ENCODE measurements at places on chromosomes 3 and 15. TPM values are rescaled to one million over a fixed set of nuclear protein-coding genes. Genes with fewer than 3 reads are reported as not detected.

The FSIP1 gene
- total RNA-seq, result 0.64 TPM

DNA sequence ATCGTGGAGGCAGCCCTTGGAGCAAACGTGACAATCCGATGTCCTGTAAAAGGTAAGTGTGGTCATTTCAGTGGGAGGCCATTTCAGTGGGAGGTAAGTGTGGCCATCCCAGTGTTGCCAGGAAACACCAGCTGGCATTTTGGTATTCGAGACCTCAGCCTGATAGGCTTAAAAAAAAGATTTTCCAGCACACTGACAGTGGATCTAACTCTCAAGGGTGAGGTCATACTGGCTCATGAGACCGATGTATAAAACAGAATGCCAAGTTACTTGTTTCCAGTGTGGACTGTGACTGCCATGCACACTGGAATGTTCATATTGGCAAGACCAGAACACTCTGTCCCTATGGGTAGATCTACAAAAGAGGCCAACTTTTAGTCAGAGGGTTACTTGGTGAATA lies 244.4 kb upstream of the GOLGA6L4 start:
- no peak for DNase-seq
- H3K4me1 ChIP-seq, result no peaks in the 10 kb centered on the region
- H3K36me3 ChIP-seq, result no peaks in the 10 kb centered on the region
- H3K4me3 ChIP-seq, result no peak overlapping the region
- H3K27ac ChIP-seq, result no peak overlapping the region

- H3K36me3 ChIP-seq, result no peaks in the 10 kb centered on the region
- no peaks in the 10 kb centered on the region for H3K4me1 ChIP-seq
- H3K27ac ChIP-seq, result no peak overlapping the region
- H3K27me3 ChIP-seq, result no peaks in the 10 kb centered on the region
These were observed 2.6 kb upstream of the GBE1 start for GRCh38 chr3:81764002-81764401.

DNA sequence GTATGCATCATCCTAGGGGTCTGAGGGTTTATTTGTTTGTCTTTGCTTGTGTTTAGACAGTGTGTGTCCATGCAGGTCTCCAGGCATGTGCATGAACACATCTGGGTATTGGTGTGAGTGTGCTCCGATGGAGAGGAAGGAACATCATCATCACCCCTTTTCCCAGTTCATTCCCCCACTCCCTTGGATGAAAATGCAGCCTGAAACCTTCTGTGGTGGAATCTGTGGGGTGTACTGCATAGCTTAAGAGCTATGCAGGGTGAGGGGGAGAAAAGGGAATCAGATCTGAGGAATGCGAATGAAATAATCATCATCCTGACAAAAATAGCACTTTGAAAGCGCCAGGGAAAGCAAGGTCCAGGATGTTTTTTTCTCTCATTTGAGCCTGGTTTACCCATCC lies 520.1 kb downstream of the NTRK3 start:
- H3K27ac ChIP-seq, result no peak overlapping the region
- DNase-seq, result no peak
- no peaks in the 10 kb centered on the region for H3K27me3 ChIP-seq

- H3K27ac ChIP-seq, result no peak overlapping the region
- H3K4me1 ChIP-seq, result 0 out of 2 replicates have a peak, but pooled peaks cover 2% of the 10 kb centered on the region
- H3K27me3 ChIP-seq, result no peaks in the 10 kb centered on the region
- DNase-seq, result no peak
- H3K36me3 ChIP-seq, result no peaks in the 10 kb centered on the region
These were observed 37.7 kb downstream of the FAM174B start for GRCh38 chr15:92617549-92618520.

- no peaks in the 10 kb centered on the region for H3K36me3 ChIP-seq
- no peaks in the 10 kb centered on the region for H3K4me1 ChIP-seq
- DNase-seq, result no peak
These were observed 3.2 kb upstream of the RARRES1 start for GRCh38 chr3:158735296-158736033.

DNA sequence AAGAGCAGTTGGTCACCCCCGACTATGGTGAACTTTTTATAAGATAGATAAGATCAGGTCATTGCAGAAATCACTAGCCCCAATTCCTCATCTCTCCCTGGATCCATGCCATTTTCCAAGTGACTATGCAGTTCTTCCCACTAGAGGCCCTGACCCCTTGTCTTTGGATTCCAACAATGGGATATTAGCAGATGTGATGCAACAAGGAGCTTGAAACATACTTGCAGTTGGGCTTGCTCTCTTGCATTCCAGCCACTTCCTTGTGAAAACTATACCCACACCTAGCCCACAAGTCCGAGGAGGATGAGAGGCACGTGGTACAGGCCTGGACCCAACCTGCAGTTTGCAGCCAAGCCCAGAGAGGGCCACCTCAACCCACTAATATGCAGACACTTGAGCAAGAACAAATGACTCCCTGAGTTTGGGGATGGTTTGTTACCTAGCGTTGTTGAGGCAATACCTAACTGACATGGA lies 60.6 kb downstream of the SUCLG2 start:
- peak; percentile 42 for DNase-seq
- no peak overlapping the region for H3K27ac ChIP-seq
- H3K4me1 ChIP-seq, result no peaks in the 10 kb centered on the region
- H3K27me3 ChIP-seq, result no peaks in the 10 kb centered on the region

- no peaks in the 10 kb centered on the region for H3K27me3 ChIP-seq
- H3K4me3 ChIP-seq, result no peak overlapping the region
- H3K4me1 ChIP-seq, result peaks cover 4% of the 10 kb centered on the region
- no peaks in the 10 kb centered on the region for H3K36me3 ChIP-seq
- H3K27ac ChIP-seq, result no peak overlapping the region
- DNase-seq, result no peak
These were observed 18.7 kb downstream of the TMPRSS7 start for GRCh38 chr3:112053229-112053628.

- no peak overlapping the region for H3K4me3 ChIP-seq
- H3K27me3 ChIP-seq, result no peaks in the 10 kb centered on the region
- no peaks in the 10 kb centered on the region for H3K4me1 ChIP-seq
- no peak for DNase-seq
These were observed 7.0 kb downstream of the CHST13 start for GRCh38 chr3:126531051-126531330.

GRCh38 chr15:25903024-25903581 lies 40.0 kb upstream of the ATP10A start:
- H3K36me3 ChIP-seq, result no peaks in the 10 kb centered on the region
- H3K4me3 ChIP-seq, result no peak overlapping the region
- H3K4me1 ChIP-seq, result no peaks in the 10 kb centered on the region

Measured in H9 (cell line).